Suppressor macrophage (primary cell): ENCODE measurements at places on chromosomes 2 and 18.

DNA sequence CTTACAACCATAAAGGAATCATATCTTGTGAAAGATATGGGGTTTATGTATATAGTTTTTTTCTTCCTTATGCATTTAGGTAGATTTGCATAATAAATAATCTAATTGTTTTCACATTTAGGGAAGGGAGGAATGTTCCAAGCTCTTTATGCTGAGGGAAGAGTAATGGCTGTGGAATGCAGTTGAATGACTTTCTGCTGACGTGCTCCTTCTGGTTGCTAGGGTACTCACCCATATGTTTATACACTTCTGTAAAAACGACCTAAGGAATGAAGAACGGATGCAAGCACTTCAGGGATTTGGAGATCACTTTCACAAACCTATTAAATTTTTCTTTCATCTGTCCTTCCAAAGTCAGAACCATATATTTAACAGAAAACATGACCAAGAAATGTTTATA lies 29.2 kb upstream of the PPP4R1 start:
- peak; percentile 23 for DNase-seq

- peak; percentile 43 for DNase-seq
Measured at GRCh38 chr2:8545695-8546611, 135.9 kb upstream of the ID2 start.

GRCh38 chr2:108297436-108298141 lies 8.9 kb downstream of the SULT1C2 start:
- no peak for DNase-seq

- peak; percentile 19 for DNase-seq
Measured at GRCh38 chr2:191533693-191534180, 144.2 kb upstream of the NABP1 start.

GRCh38 chr2:169361706-169362117 lies 622 bp downstream of the LRP2 start:
- DNase-seq, result no peak

DNA sequence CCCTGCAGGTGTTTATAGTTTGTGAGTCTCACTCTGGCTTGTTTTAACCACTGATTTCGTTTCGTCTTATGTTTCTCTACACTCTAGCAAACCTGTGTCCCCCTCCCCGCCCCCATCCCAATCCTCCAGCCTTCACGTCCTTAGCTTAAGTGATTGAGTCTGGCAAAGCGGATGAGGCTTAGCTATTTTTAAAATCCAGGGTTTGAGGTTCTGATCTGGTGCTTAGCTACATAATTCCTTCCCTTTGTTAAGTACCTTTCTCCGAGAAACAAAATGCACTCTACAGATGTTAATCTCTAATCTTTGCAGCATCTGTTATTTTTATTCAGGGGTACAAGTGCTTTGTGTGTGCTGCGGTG lies 7.8 kb downstream of the AGAP1 start:
- no peak for DNase-seq
